ENCODE measurements at places on chromosomes 1 and 21. TPM values are rescaled to one million over a fixed set of nuclear protein-coding genes. Genes with fewer than 3 reads are reported as not detected.

SZT2 gene
- 35.1 TPM for total RNA-seq

VHLL gene
- not detected for total RNA-seq

GRCh38 chr1:46670134-46670533 lies 1.5 kb upstream of the TEX38 start:
- no peak for DNase-seq
- peaks cover 23% of the 10 kb centered on the region for H3K4me1 ChIP-seq
- no peak overlapping the region for H3K27ac ChIP-seq
- peaks cover under 1% of the 10 kb centered on the region for H3K36me3 ChIP-seq
- H3K27me3 ChIP-seq: no peaks in the 10 kb centered on the region

DNA sequence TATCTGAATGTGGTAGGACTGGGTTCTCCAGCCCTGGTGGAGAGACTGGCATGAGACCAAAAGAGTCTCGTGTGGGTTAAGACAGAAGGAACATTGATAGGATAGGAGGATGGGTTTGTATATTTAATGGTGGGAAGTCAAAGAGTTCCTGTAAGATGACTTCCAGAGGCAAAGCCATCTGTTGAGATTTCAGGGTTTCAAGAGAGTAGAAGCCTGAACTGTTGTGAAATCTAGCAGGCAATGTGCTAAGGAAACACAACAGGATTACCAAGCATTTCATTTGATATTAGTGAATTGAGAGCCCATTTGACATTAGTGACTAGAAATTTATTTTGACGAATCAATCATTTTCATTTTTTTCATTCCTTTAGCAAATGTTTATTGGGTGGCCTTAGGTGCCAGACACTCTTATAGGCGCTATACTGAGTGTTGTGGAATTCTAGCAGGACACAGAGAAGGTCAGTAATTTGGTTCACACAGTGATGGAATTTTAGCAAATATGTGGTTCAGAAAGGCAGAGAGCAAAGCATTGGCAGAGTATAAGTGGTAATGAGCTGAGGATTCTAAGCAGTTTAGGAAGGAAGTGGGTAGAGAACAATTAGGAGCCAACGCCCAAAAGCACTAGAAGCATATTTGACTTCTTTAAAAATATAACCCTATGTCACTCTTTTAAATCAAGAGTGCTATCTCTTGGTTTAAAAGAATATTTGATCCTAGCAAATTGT lies 149.3 kb downstream of the AK5 start:
- no peaks in the 10 kb centered on the region for H3K27me3 ChIP-seq
- H3K27ac ChIP-seq: no peak overlapping the region
- H3K4me1 ChIP-seq: peaks cover 59% of the 10 kb centered on the region
- peak overlapping the region; percentile 11 for H3K4me3 ChIP-seq
- DNase-seq: no peak

C1orf167 gene
- total RNA-seq: not detected

- H3K4me3 ChIP-seq: no peak overlapping the region
- H3K27me3 ChIP-seq: no peaks in the 10 kb centered on the region
These were observed 16.5 kb downstream of the SLC2A7 start for GRCh38 chr1:9009438-9010370.

SYNC gene
- not detected for total RNA-seq

MIXL1 gene
- not detected for total RNA-seq

GRCh38 chr21:27451116-27451515 lies 484.2 kb upstream of the ADAMTS5 start:
- H3K27ac ChIP-seq: no peak overlapping the region
- no peaks in the 10 kb centered on the region for H3K4me1 ChIP-seq
- no peak overlapping the region for H3K4me3 ChIP-seq
- no peaks in the 10 kb centered on the region for H3K27me3 ChIP-seq

DMBX1 gene
- total RNA-seq: not detected
